ENCODE measurements at places on chromosomes 2 and 18. TPM values are rescaled to one million over a fixed set of nuclear protein-coding genes. Genes with fewer than 3 reads are reported as not detected.

SCN2A gene
- under 0.01 TPM for total RNA-seq

CFAP65 gene
- total RNA-seq, result not detected

FOXD4L1 gene
- total RNA-seq, result not detected

TUBA4B gene
- not detected for total RNA-seq

PDCD1 gene
- not detected for total RNA-seq

DYSF gene
- 212 TPM for total RNA-seq

C18orf63 gene
- not detected for total RNA-seq

PPIL3 gene
- 24.4 TPM for total RNA-seq

RGPD4 gene
- not detected for total RNA-seq

PROM2 gene
- total RNA-seq, result under 0.01 TPM

RNF181 gene
- total RNA-seq, result 204 TPM

DNAJB2 gene
- 11.6 TPM for total RNA-seq

NEB gene
- 0.30 TPM for total RNA-seq

CDKL4 gene
- 0.74 TPM for total RNA-seq

ASPRV1 gene
- 0.10 TPM for total RNA-seq

SYT4 gene
- total RNA-seq, result not detected

DNPEP gene
- total RNA-seq, result 46.8 TPM

KCNIP3 gene
- 0.15 TPM for total RNA-seq

FAM237A gene
- not detected for total RNA-seq

MALL gene
- 171 TPM for total RNA-seq

STARD6 gene
- not detected for total RNA-seq

OSR1 gene
- not detected for total RNA-seq

DOK1 gene
- total RNA-seq, result 19.9 TPM

ALPG gene
- total RNA-seq, result 0.07 TPM

ACVR1C gene
- total RNA-seq, result not detected

CPO gene
- total RNA-seq, result not detected

RGPD5 gene
- 6.5 TPM for total RNA-seq

TNFRSF11A gene
- 6.2 TPM for total RNA-seq

CCDC142 gene
- 9.9 TPM for total RNA-seq

ABCG5 gene
- not detected for total RNA-seq

All from mammary microvascular endothelial cell (primary cell).